ENCODE measurements at places on chromosomes 13 and 19.

- DNase-seq, result peak; percentile 46
These were observed 815 bp downstream of the MAP3K10 start for GRCh38 chr19:40191836-40192646.

DNA sequence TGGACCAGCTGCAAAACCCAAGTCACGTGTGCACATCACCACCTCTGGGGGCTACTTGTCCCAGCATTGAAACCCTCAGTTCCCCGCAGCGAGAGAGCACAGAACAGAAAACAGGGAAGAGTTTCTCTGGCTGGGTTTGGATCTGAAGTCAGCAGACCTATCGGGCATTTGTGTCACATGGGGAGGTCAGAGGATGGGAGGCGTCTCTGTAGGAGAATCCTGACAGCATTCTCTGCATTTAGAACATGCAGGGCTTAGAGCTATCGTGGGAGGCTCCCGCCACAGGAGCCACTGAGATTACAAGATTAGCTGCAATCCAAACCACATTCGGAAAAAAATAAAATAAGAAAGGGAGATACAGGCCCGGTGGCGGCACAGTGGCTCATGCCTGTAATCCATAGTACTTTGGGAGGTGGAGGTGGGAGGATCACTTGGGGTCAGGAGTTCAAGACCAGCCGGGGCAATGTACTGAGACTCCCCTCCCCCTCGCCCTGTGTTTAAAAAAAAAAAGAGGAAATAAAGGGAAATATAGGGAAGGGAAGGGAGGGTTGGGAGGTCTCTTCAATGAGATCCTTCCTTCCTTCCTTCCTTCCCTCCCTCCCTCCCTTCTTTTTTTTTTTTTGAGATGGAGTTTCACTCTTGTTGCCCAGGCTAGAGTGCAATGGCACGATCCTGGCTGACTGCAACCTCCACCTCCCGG, 2.9 kb upstream of the TLE6 start:
- no peak for DNase-seq

DNA sequence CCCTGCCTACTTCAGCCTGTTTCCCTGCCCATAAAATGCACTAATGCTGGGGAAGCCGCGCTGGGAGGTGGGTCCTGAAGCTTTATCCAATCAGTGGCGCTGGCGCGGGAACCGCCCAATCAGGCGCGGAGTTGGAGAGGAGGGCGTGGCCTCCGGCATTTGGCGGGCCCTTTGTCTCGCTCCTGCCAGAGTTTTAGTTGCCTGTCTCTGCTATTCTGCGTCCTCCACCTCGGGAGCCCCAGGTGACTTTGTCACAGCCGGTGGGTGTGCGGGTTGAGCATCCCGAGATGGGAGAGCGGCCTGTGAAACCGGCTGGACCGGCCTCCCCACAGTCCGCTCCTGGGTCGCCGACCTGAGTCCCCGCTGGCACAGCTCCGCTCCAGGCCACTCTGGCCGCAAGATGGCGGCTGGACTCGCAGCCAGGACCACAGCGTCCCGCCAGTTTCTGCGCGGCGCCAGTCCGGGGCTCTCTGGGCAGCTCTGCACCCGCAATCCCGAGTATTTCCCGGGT, 30.7 kb upstream of the ZNF429 start:
- DNase-seq, result peak; percentile 76

GRCh38 chr13:112175162-112176075, 108.5 kb downstream of the SOX1 start:
- DNase-seq, result no peak

DNA sequence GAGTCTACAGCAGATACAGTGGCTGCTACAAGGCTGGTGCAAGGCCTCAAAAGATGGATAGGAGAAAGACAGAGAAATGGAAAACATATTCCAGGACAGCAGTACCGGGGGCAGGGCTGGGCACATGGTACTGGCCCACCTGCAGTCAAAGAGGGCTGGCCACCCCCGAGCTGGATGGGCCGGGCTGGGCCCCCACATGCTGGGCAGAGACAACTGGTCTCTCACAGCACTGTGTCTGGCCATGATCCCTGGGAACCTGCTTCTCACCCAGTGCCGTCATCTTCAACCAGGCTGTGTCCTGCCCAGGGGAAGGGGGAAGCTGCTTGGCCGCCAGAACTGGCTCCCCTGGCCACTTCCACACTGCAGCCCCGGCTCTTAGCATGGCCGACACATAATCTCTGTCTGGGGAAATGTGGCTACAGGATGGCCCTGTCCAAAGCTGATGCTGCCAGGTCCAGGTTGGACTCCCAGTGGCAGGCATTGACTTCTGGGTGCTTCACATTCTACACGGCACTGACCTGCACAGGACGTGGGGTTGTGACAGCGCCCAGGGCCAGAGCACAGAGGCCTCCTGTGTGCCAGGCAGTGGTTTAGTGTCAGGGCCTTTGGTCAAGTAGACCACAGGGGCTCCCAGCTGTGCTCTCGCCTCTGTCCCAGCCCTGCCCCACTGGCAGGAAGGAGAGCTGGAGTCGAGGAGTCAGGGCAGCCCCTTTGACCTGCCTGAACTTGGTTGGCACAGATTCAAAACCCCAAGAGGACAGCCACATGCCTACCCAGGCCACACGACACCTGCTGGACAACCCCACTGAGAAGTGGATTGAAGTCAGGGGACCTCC, 21.7 kb downstream of the PEPD start:
- no peak for DNase-seq

GRCh38 chr13:79898202-79898826, 417.4 kb downstream of the NDFIP2 start:
- DNase-seq, result peak; percentile 72

DNA sequence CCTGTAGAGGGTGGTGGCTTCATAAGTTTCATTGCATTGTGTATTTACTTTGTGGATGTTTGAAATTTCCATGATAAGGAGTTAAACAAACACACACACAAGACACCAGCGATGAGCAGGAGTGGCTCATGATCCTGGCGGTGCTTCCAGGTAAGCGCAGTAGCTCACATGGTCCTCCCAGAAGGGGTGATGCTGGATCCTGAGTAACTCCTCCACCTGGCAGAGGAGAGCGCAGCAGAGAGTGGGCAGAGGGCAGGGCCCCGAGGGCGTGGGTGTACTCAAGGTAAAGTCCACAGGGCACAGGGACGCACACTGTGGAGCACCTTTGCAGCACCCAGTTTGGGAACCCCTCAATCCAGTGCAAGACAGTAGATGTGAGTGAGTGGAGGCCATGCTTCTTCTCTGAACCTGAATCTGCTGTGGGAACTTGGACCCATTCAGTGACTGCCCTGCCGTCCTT, 54.0 kb downstream of the RFX2 start:
- DNase-seq, result no peak

- DNase-seq, result peak; percentile 91
These were observed 16.0 kb downstream of the LSM4 start for GRCh38 chr19:18306888-18307260.

DNA sequence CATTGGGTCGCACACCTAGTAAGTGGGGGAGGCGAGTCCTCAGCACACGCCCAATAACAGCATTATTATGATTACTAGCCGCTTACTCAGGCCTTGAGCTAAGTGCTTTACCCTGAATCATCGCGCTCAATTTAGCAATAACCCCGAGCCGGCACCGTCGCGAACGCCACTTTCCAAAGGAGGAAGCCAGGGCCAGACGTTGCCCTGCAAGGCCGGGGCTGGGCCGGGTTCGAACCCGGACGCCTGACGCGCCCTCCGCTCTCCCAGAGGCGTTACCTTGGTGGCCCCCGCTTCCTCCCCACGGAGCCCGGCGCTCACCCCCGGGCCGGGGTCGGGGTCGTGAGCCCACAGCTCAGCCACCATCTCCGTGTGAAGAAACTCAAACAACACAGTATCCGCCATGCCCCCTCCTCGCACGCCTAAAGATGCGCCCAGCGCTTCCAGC, at the start of gene TRAPPC6A:
TSS of gene TRAPPC6A (minus strand) at position 421 of the 445 bp plus-strand sequence. CDS start at position 402, 19 bp downstream.
- DNase-seq, result peak; percentile 30

- DNase-seq, result no peak
These were observed 376.3 kb downstream of the PCDH20 start for GRCh38 chr13:61039302-61039701.

- DNase-seq, result no peak
These were observed 178.9 kb downstream of the URI1 start for GRCh38 chr19:30120860-30121484.

DNA sequence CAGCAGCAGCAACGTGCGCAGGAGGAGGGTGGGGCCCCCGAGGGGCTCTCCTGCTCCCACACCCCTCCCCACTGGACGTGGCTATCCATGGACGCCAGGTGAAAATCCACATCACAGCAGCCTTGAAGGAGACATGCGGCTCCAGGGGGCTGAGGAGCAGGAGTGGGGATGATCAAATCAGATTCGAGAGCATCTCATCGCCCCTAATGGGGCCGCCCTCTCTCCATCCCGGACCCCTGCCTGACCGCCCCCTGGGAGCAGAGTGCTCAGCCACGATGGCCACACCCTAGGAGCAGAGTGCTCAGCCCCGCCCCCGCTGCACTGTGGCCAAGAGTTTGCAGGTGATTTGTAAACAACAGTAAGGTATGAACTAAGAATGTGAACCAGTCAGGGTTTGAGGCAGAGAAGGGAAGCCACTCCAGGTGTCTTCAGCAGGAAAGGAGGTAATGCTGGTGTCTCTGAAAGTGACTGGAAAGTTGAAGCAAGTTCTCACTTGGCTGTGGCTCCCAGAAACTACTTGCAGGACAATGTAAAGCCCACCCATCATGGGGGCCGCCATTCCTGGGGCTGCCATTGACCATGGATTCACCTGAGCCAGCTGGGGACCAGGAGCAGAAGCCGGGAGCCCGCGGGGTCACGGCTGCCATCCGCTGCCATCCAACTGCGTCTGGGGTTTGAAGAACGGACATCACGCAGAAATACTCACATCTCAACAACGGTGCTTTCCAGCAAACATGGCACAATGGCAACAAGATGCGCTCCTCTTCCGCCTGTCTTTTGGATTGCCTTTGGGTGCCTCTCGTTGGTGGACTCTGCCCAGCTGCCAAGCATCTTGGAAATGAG, 71.8 kb downstream of the SPACA7 start:
- DNase-seq, result no peak

GRCh38 chr13:26422036-26422435, 135.4 kb upstream of the WASF3 start:
- DNase-seq, result peak; percentile 78

DNA sequence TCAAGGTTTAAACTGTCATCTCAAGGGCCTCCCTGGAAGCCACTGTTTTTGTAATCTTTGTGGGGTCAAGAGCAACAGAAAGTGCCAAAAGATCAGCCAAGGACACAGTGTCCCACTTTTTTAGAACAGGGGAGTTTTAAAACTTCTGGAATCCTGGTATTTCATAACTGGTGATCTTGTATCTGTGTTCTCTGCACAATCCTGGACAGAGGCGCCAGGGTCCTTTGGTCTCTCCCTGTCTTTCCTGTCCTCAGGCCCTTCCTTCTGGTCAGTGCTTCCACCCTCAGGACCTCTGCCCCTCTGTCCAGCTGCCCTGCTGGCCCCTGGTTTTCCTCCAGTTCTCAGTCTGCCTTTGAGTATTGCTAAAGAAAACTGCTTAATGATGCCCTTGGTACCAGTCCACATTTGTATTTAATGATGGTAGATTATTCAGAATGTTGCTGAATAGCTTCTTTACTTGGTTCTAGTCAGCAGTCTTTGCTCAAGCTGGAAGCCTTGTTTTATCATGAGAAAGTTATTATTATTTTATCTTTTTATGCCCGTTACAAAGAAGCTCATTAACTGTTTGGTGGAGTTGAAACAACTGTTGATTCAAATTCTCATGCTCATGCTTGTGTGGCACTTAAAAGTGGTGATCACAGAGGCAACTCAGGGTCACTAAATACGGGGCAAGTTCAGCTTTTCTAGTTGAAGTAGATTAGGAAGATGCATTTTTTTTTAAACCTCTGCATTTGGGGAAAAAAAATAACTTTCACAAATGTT, 47.5 kb downstream of the WASF3 start:
- DNase-seq, result no peak

DNA sequence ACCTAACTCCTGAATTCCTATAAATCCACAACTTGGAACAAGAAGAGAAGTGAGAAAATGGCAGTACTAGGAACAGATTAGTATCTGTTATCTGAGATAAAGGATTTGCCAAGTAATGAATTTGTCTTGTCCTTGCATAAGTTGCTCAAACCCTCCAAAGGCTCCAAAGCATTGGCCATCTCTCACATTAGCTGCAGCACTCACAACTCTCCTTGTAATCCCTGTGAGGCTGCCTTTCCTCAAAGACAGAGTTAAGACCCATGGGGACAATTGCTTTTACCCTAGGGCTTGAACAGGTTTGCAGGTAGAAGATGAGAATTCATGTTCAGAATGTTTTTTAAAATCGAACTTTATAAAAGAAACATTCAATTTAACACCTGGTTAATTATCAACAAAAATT, 1702.2 kb downstream of the EFNB2 start:
- no peak for DNase-seq

DNA sequence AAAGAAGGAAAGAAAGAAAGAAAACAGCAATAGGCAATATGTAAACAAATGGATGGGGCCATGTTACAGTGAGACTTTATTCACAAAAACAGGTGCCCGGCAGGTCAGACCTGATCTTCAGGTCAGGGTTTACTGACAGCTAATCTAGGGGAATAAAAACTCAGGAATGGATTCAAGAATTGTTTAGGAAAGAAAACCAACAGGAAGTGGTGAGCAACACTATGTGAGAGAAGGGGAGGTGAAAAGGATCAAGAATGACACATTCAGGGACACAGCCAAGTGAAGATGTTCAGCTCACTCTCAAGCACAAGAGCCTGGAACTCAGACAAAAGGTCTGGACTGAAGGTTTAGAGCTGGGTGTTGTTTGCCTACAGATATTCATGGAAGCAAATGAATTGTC, 244.5 kb downstream of the EFNB2 start:
- DNase-seq, result no peak

- peak; percentile 77 for DNase-seq
These were observed 2.2 kb downstream of the CLIP3 start for GRCh38 chr19:36030264-36031148.

DNA sequence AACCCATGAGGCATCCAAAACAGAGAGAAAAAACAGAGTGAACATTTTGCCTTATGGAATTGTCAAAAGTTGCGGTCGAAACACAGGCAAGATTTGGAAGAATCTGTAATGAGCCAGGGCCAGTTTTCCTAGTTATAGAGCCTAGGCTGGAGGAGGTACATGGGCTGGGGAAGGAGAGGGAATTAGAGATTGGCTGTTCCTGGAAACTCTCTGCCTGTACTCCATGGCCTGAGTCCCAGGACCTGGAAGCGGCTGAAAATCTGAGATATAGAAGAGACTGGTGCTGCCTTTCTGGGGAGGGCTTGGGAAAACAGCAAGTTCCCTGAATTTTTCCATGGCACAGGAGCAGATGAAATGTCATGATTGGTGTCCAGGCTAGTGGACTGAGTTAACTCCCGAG, 122.8 kb upstream of the KLF12 start:
- no peak for DNase-seq

DNA sequence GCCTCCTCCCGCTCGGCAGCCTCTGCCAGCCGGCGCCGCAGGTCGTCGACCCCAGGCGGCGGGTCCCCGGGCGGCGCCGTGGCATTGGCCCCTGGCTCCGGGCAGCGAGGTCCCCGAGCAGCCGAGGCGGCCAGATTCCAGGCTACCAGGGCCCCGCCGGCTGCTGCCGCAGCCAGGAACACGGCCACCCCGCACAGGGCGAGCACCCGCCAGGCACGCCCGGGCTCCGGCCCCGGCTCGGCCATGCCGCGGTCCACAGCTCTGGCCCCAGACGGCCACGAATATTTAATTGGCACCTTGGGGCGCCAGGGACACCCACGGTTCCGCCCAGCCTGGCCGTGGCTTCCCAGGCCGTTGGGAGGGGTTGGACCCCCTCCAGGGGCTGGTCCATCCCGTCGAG, at the start of gene CCDC194:
TSS of gene CCDC194 (minus strand) at position 283 of the 400 bp plus-strand sequence. CDS start at position 245, 38 bp downstream.
- DNase-seq, result no peak

Data from cerebellar cortex (tissue), 1 donor.